Left lobe of liver (tissue), 2 donors: ENCODE measurements at places on chromosomes 1 and 21. TPM values are rescaled to one million over a fixed set of nuclear protein-coding genes. Genes with fewer than 3 reads are reported as not detected.

CD34 gene
- 1.1 TPM for total RNA-seq

DYNLT5 gene
- 0.28 TPM for total RNA-seq

DNA sequence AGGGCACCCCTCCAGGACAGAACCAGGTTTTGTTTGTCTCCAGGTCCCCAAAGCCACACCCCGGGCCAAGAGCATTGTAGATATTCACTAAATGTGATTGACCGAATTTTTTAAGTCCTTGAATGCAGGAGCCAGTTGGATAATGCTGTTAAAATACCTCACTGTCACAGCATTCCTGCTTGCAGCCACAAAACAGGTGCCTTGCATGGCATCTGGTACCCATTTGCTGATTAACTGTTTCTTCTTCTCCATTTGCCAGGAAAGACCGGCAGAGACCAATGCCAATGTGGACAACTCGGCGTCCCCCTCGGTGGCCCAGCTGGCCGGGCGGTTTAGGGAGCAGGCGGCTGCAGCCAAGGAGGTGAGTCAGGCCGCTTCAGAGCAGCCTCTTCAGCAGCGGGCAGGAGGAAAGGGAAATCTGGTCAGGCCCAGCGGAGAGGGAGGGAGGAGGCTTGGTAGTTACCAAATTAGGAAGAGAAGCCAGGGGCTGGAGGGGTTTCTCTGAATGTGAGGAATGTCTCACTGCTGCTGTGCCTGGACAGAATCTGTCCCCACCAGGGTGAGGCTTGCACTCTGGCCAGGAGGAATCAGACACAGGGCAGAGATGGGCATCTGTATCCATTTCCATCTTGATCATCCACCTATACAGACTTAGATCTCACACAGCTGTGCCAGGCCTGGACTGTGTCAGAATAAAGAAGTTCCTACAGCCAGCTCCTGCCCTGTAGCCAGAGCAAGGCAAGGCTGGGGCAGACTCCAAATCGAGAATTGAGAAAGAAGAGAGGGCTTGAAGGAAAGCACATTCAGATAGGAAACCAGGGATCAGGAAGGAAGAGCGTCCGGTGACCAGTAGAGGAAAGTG is 37.9 kb upstream of the MPZL1 start:
- DNase-seq: no peak

GRCh38 chr1:247375747-247376146 is 40.2 kb upstream of the NLRP3 start:
- DNase-seq: no peak

DNA sequence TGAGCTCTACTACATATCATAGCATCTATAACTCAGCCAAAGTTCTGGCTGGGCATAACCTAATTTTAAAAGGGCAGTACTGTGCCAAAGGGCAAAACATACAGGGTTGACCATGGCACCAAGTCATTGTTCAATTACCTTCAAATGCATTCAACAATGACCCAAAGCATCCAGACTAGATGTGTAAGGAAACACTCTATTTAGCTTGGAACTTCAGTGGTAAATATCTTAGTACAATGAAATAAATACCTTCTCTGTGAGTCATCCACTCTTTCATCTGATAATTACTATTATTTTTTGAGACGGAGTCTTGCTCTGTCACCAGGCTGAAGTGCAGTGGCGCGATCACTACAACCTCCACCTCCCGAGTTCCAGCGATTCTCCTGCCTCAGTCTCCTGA is 70.0 kb downstream of the NVL start:
- DNase-seq: no peak

DNA sequence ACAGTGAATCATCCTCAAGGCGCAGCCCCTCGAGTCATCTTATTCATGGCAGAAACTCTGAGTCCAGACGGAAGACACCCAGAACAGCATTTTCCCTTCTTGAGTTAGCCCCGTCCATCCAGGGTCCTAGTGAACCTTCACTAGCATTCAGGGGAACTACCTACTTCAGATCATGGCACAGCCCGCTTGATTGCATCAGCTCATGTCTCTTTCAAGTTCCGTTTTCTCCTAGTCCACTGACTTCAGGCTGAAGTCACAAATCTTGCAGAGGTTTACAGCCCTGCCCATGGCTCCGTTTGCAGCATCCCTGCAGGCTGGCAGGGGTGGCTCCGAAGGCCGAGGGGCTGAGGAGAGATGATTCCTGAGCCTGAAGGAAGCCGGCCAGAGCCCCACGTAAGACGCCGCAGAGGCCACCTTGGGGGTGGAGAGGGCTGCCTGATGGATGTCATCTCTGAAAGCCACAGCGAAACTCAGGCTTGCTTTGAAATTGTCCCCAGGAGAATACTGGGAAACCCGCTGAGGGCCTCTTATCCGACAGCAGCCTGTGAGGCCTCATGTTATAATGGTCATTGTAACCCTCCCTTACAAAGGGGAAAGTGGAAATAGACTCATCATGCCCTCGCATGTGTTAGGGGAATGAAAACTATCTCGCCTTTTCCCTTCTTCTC is 310.2 kb upstream of the AJAP1 start:
- DNase-seq: no peak

- DNase-seq: no peak
Measured at GRCh38 chr1:81511281-81511680, 289.5 kb upstream of the ADGRL2 start.

DNA sequence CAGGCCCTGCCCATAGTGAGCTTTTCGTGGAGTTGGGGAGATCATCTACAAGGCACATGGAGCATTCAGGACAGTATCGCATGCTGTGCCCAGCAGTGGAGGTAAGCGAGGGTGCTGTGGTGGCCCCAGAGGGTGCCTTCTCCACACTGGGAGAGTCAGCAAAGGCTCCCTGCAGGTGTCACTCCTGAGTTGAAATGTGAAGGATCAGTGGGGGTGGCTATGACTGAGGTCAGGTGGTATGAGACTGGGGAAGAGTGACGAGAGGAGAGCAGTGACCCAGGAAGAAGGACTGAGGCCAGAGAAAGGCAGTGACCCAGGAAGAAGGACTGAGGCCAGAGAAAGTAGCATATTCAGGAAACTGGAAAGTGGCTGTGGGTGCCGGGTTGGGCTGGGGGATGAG is 53.0 kb downstream of the SPAG17 start:
- no peak for DNase-seq
